ENCODE measurements at places on chromosomes 4 and X.

DNA sequence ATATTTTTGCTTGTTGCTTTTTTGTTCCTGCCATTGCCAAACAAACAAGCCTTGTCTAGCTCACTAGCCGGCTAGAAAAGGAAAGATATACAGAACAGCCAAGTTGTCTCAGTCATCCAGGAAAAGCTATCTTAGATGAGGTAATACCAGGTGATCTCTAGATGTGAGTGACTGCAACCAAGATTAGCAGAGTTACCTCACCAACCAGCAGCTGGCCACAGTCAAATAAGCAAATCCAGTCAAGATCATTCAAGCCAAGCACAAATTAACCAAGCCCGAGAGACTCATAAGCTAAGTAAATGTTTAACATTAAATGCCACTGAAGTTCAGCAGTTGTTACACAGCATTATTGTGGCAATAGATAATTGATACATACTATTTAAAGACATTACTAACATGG is 108.6 kb downstream of the CENPC start:
- no peak for DNase-seq

- no peak for DNase-seq
These were observed 17.5 kb upstream of the USP9X start for GRCh38 chrX:41067721-41068120.

GRCh38 chrX:9919632-9920172 is 47.5 kb upstream of the CLDN34 start:
- no peak for DNase-seq

DNA sequence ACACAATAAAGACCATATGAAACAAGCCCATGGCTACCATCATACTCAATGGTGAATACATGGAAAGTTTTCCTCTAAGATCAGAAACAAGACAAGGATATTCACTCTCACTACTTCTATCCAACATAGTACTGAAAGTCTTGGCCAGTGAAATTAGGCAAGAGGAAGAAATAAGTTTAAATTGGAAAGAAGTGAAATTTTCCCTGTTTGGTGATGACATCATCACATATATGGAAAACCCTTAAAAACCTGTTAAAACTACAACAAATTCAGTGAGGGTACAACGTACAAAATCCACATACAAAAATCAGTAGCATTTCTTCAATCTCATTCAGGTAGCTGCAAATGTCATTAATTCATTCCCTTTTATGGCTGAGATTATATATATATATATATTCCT is 164.0 kb upstream of the IRS4 start:
- DNase-seq: no peak

DNA sequence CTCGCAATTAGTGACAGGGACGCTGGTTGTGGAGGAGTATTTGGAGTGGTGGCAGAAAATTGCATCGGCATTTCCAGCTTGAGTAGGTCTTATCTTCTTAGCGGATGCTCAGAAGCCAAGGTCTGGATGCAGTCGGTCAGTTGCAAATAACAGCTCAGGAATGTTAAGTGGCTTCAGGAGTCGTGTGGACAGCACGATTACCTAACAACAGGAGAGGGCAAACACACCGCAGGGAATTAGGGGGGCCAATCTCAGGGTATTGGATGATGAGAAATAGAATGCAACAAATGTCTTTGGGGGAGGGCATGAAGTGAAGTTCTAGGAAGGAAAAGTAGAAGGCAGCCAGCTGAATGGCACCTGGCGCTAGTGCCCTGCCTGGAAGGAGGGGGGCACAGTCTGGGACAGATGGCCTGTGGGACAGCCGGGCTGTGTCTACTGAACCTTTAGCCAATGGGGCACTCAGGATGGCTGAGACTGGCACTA is 11.8 kb downstream of the RASL11B start:
- DNase-seq: no peak

DNA sequence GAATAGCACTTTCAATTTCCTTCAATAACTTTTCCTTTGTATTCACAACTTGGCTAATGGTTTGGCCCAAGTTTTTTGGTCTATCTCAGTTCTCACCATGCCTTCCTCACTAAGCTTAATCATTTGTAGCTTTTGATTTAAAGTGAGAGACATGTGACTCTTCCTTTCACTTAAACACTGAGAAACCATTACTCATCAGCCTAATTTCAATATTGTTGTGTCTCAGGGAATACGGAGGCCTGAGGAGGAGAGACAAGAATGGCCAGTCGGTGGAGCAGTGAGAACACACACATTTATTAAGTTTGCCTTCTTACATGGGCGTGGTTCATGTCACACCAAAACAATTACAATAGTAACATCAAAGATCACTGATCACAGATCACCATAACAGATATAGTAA is 56.7 kb downstream of the TSPAN5 start:
- no peak for DNase-seq

DNA sequence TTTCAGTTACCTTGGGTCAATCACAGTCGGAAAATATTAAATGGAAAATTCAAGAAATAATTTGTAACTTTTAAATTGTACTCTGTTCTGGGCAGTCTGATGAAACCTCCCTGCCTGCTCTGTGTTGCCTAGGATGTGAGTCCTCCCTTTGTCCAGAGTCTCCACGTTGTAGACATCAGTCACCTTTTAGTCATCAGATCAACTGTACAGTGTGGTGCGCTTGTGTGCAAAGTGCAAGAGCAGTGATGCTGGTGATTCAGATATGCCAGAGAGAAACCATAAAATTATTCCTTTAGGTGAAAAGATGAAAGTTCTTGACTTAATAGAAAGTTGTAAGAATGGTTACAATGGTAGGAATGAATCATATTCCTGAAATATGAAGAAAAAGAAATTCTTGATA is 1.4 kb downstream of the SPATA4 start:
- no peak for DNase-seq

DNA sequence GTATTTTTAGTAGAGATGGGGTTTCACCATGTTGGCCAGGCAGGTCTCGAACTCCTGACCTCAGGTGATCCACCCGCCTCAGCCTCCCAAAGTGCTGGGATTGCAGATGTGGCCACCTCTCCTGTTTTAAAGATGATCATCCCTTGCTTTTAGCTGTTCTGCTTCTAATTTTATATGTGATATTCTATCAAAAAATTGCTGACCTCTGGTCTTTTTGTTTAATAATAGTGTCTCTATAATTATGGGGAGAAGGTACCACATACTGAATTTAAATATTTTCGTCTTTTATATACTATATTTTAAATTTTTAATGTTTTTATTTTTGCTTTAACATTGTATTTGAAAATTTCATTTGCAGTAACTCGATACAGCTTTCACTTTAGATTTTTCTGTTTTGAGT is 15.6 kb downstream of the USP9X start:
- no peak for DNase-seq

- no peak for DNase-seq
These were observed 36.9 kb downstream of the STOX2 start for GRCh38 chr4:183941964-183942363.

DNA sequence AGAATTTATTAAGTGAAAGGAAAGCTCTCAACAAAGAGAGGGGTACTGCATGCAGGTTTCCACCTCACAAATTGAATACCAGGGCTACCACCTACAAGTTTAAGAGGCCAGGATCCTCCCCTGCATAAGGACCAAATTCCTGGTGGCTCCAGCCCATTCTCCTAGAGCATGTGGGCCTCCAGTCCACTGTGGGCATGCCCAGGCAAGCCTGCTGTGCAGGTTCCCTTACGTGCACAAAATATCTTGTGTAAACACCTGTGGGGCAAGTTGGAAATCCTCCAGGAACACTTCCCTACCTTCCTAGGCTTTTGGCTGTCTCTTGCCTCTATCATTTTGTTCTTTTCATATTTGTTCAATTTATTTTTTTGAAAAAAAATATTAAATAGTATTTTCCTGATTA is 724.3 kb downstream of the ARAP2 start:
- DNase-seq: no peak

DNA sequence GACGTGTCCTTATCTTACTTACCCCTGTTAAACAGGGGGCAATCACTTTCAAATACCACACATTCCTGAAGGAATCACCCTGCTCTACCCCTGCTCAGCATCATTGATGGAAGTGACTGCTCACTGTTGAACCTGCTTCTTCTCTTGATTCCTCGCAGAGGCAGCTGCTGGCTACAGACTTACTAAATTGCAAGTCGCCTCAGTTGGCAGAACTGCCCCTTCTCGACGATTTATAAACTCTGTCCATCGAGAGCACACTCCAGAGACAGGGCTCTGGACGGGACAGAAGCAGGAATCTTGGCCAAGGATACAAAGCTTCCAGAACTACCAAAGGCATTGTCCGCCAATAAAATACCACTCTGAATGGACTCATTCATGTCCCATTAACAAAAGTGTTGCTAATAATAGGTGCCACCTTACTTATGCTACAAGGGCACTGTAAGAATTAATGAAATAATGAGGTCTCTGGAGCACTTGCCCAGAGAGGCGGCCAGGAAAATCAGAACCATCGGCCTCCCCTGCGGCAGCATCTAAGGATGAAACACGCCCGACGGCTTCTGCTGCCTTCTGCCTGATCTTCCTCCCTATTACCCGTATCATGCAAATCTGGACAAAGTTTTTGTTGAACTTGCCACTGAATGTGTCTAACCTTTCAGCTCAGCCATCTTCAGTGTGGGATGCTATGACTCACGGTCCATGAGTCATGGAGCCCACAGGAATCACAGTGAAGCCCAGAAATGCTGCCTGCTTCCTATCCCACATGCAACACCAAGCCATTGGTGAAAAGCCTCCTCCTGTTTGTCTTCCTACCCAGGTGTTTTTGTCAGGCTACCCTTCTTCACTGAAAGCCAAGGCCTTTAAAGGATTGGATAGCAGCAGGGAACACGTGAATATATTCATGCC is 164.9 kb downstream of the MAML3 start:
- no peak for DNase-seq

GRCh38 chrX:55056820-55057674 is 17.8 kb upstream of the PAGE2B start:
- DNase-seq: no peak

DNA sequence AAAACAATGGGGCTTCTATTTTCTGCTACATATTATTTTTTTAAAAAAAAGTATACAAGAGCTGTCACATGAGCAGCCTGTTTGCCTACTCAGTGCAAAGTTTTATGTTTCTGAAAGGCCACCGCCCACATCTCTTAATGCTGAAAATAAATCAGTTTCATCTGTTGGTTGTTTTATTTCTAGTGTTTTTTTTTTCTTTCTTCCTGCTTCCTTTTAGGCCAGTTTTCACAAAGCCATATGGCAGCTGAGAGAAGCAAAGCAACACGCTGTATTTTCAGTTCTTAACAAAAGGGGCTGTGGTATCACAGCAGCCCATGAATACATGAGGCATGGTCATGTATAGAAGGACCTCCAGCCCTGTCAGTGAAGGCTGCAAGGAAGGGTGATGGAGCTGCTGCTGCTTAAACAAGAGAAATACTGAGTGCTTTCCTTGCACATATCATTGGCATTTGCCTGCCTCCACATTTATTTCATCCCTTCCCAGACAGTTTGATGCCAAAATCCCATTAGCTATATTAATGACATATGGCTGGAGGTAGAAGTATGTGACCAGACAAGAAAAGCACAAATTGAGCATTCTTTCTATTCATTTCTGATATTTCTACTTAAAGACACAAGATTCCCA is 172.5 kb downstream of the PCDH18 start:
- DNase-seq: no peak

DNA sequence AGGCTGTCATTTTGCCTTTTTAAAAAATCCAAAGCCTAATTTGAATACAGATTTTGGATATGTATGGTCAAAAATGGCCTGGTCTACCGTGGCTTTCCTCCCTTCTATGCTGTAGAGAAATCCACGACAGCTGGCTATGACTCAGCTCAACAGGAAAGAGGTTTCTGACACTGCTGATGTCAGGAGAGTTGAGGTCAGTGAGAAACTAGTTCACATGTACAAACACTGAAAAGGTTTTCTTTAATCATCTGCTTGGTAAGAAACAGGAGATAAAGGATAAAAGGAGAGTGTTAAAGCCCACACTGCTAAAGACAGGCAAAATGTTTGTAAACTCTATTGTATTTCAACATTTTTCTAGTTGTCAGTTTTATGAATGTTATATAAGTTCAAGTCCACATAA is 113.9 kb downstream of the NYX start:
- DNase-seq: peak; percentile 77

DNA sequence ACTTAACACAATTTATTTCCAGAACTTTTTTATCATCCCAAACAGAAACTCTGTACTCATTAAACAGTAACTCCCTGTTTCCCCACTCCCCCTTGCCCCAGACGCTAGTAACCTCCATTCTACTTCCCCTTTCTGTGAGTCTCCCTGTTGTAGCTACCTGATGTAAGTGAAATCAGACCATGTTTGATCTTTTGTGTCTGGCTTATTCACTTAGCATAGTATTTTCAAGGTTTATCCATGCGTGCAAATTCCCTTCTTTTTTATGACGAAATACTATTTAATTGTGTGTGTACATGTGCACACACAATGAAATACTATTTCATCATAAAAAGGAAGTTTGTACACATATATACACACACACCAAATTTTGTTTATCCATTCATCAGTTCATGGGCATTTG is 5.2 kb downstream of the PKD2 start:
- DNase-seq: peak; percentile 42

- DNase-seq: no peak
These were observed 159.4 kb upstream of the GPC4 start for GRCh38 chrX:133574716-133575115.

DNA sequence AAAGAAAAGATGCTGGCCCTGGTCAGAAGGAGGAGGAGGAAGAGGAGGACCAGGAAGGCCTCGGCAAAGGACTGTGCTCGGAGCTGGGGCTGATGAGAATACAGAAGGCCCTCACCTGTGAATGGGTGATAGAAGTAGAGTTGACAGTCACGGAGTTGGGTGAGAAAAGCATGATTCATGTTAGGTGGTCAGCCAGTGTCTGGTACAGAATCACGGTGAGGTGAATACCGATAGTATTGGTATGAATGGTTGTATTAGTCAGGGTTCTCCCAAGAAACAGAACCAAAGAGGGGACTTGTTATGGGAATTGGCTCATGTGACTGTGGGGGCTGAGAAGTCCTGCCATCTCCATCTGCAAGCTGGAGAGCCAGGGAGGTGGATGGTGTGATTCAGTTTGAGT is 32.5 kb upstream of the FAM156A start:
- no peak for DNase-seq

DNA sequence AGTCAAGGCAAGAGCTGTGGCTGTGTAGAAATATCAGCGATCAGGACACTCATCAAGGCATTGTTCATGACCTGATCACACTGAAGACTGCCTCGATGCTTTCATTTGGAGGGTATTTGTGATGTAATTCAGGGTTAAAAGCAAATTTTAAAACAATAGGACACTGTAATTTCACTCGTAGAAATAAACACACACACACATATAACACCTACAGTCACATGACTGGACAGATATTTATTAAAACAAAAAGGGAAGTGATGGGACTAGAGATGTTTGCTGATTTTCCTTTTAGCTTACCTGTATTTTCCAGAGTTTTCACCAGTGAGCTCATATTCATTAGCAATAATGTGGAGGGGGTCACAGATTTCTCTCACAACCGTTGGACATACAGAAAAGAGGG is 51.1 kb upstream of the KDR start:
- DNase-seq: no peak

DNA sequence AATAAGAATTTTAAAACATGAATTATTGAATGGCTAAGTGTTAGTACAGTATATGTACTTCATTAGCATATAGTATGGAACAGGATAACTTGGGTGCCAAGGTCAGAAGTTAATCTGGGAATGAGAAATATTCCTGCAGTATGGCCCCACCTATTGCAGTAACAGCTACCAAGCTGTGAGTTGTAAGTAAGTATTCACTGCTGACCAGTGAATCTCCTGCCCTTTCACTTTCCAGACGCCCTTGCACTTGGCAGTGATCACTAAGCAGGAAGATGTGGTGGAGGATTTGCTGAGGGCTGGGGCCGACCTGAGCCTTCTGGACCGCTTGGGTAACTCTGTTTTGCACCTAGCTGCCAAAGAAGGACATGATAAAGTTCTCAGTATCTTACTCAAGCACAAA is 105.1 kb downstream of the NFKB1 start:
- DNase-seq: no peak

- no peak for DNase-seq
These were observed 158.0 kb downstream of the REPS2 start for GRCh38 chrX:17104433-17104832.
